Activated CD4-positive, alpha-beta T cell treated with anti-CD3 and anti-CD28 coated beads for 48 hours (primary cell): ENCODE measurements at places on chromosomes 4 and X.

GRCh38 chr4:136793848-136794247, 738.4 kb downstream of the PCDH18 start:
- DNase-seq: no peak

DNA sequence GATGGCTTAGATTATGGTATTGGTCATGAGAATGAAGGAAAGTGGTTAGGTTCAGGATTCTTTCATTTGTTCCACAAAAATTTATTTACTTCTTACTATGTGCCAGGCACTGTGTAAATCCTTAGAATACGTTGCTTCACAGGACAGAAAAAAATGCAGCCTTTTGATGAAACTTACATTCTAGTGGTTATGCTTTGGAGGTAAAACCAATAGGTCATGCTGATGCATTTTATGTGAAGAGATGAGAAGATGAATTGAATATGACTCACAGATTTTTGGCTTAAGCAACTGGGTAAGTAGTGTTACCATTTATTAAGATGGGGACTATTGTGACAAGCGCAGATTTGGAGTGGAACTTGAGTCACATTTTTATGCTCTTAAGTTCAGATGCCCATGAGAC, 165.3 kb downstream of the GLRA2 start:
- no peak for DNase-seq

DNA sequence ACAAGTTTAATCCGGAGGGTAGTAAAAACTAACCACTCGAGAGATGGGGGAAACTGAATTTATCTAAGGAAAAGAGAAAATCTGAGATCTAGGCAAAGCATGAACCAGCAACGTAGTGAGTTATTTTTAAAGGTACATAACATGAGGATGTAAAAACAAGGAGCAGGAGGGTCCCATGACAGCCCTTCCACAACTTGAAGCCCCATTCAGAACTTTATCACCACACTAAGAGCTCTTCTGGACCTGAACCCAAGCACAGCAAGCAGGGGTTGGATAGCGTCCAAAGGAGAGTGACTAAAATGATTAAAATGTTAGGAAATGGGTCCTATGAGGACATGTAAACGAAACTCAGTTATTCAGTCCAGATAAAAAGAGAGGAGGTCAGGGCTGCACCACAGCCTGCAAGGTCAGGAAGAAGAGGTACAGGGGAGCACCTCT, 16.2 kb downstream of the SH3RF1 start:
- no peak for DNase-seq

- no peak for DNase-seq
These were observed 143.7 kb downstream of the NEXMIF start for GRCh38 chrX:74781507-74782034.

DNA sequence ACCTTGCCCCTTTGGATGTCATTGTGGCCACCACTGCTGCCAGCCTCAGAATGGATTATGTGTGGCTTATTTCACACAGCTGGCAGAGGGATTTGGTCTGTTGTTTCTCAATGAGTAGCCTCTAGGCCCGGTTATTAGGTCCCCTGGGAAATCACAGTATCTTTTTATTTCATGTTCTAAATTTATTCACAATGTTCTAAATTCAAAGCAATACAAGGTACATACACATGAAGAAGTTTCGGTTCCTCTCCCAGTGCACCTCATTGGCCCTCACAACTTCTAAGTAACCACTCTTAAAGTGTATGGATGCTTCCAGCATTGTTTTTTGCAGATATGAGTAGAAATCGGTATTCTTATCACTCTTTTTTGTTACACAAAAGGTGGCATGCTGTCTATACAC, 262.7 kb downstream of the RCHY1 start:
- no peak for DNase-seq

DNA sequence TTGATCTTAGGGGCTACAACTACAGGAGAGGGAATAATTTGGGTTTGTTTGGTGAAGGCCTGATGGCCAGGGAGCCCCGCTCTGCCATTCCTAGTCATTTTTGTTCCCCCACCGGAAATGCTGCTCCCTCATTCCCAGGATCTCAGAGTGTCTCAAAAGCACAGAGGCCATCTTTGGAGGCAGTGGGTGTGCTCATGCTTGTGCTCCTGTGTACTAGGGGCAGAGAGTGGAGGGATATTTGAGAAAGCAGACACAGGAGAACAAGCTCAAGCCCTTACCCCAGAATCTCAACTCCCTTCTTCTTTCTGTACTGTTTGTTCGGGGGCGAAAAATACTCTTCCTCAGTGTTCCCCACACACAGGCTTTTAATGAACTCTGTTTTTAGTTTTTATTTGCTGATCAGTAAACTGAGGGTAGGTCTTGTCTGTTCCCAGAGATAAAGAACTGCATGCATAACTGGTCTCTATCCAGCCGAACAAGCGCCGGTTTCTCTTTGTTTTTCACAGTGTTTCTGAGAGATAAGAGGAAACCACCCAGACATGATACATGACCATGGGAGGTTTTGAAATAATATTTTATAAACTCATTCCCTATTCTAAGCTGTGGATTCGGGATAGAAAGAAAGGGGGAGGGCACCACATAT, 32.9 kb upstream of the XK start:
- no peak for DNase-seq

GRCh38 chr4:87971866-87972265, 3.6 kb upstream of the SPP1 start:
- DNase-seq: no peak

GRCh38 chr4:78478523-78478922, 73.0 kb upstream of the ANXA3 start:
- DNase-seq: no peak

- DNase-seq: no peak
These were observed 448 bp upstream of the SCFD2 start for GRCh38 chr4:53366301-53366716.

DNA sequence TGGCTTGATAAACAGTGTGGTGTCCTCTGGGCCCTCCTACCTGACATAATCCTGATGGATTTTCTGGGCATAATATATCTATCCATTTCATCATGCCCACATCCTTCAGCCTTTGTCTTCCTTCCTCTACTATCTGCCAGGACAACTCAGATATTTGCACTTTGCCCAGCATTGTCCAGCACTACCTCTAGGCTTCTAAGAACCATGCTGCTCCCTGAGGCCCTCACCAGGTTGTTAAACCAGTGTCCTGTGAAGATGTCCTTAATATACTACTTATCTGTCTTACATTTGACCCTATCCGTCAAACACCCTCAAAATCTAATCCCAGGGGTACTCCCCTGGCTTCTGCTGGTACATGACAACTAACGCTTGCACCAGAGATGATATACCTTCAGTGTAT, 58.2 kb upstream of the MAML3 start:
- DNase-seq: no peak

DNA sequence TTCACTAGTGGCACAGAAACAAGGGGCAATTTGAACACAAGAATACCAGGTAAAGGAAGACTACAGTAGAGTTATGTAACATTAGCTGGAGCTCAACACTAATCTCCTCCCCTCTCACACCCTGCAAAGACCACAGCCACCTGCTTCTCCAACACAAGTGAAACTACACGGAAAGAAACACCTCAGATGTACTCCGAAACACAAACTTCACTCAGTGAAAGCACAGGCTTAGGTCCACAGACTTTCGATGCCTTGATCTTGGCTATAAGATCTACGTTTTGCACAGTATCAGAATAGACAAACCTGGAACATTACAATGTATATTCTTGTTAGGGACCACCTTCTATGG, 7.6 kb downstream of the ACSL1 start:
- no peak for DNase-seq

- DNase-seq: peak; percentile 66
These were observed 200.4 kb downstream of the PTTG2 start for GRCh38 chr4:38160487-38161207.

DNA sequence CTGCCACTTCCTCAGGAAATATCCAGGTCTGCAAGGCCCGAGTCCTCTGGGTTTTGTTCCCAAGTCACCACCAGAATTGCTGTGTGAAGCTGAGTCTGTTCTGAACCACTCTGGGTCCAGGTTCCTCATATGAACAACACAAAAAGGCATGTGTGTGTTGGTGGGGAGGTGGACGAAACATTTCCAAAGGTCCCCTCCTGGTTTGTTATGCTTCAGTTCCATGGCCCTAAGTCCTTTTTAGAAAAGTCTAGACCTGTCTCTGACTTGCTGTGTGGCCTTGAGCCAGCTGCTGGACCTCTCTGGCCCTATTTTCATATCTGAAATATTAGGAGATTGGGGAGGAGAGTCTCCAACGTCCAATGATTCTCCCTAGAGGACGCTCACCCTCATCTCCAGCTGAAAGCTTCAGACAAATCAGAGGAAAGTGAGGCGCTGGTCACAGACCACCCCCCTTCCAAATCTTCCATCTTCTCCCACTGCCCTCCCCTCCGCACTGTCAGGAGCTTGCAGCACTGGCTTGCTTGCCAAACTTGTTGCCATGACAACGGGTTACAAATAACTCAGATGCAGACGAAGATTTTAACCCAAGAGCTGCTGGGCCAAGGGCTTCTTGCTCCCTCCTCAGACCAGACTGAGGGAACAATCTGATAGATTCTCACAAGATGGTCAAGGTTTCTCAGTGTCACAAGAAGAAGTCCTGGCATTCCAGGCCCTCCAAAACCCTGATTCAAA, 64.5 kb downstream of the SMC1A start:
- no peak for DNase-seq

DNA sequence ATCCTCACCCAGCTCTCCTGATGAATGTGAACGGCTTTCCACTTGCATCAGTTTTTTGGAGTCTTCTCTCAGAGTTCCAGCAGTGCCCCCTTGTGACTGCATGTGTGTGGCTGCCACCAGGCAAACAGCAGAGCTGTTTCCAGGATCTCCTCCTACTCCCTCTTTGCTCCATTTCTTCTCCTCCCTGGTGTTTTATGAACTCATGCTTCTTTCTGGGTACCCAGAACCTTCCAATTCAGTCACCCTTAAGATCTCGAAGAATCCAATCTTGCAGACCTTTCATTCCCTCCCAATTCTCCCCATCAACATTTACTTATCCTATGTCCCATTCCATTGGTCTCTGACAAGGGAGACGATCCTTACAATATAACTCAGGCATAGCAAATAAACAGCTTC, 6.8 kb upstream of the TCEANC start:
- DNase-seq: peak; percentile 41

GRCh38 chr4:123340381-123340701, 56.3 kb upstream of the SPRY1 start:
- DNase-seq: no peak

GRCh38 chr4:156073976-156074375, 120.3 kb upstream of the CTSO start:
- DNase-seq: no peak

DNA sequence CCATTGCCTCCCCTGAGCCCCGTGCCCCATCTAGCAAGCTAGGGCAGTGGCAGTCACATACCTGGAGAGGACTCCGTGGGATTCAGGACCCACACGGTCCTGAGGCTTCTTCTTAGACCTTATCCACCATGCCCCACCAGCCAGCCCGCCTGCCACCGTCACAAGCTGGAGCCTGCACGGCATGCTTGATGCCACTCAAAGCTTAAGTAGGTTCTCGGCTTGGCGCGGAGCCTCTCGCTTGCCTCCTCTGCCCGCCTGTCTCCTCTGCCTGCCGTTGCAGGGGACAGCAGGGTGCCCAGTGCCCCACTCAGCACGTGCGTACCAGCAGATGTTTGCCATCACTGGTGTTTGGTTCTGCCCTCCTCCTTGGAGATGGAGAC, 14.1 kb downstream of the PSAPL1 start:
- DNase-seq: no peak
